ENCODE measurements at places on chromosomes 3 and 15.

DNA sequence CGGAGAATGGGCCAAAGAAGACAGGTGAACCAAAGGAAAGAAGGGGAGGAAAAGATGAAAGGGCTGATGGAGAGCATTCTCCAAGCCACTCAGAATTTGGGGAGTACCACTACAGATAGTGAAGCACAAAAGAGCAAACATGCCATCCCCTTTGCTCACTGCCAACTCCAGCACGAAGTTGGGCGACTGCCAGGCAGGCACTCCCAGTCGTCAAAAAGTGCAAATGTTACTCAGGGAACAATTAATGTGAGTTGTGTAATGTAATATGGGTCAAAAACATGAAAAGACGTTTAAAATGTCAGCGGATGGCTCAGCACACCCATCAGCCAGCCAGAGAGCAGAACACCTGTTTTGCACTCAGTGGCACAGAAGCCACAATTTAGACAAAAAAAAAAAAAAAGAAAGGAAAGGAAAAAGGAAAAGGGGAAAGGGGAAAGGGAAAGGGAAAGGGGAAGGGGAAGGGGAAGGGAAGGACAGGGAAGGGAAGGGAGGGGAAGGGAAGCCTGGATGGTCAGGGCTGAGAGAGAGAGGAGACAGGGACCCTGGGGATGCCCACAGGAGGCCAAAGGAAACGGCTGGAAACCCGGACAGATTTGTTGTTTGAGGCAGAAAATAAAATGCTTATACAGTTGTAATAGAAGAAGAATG, 82.7 kb downstream of the COL8A1 start:
- no peak for DNase-seq

DNA sequence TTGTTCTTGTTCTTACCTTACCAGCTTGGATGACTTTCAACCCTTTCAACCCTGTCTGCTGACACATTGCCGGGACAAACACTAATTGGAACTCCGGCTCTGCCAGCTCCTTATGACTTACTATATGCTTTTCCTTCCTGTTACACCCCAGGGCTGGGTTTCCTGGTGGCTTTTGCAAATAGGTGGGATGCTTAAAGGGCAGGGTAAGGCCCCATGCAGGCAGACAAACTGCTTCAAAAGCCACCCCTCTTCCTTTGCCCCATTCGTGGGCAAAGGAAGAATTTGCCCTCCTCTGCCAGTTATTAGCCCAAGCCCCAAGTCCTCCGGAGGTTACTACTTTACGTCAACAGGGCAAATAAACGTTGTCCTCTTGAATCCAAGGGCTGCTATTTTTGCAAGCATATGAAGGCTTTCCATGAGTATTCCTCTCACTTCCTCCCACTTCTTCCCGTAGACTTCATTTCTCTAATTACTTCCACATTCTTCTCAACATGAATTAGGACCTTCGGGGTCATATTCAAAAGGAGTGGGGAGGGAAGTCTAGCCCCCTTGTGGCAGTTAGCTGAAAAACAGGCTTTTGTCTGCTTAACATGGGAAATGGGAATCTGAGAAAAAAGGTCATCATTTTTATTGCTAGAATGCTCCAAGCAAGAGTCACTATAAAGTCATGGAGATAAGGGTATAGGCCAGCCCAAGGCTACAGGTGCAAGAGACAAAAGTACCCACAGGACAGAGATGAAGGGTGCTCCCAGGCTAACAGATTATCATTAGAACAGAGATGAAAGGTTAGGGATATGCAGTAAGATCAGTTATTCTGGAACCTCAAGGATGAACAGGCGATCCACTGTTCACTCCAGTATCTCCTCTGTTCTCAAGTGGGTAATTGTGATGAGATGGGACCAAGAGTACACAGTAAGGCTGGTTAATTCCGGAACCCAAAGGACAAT, 56.3 kb upstream of the FSTL1 start:
- peak; percentile 44 for DNase-seq

GRCh38 chr15:89633585-89633984, 21.7 kb downstream of the KIF7 start:
- DNase-seq = no peak

DNA sequence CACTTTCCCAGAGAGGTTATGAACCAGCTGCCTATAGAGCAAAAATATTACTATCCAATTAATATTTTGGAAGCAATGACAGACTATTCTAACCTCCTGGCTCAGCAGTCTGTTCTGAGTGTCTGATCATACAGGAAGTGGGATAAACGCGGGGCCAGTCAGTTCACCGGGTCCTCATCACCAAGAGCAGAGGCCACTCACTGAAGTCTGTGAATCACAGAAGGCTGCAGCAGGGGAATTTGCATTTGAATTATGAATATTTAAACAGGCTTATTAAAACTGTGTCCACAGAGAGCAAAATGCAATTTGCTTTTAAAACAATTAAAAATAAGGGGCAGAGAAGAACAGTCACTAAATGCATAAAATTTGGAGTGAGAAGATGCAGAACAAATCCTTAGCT, 305.2 kb downstream of the MCTP2 start:
- DNase-seq = no peak

GRCh38 chr15:65494076-65494475, 23.4 kb downstream of the DPP8 start:
- DNase-seq = no peak
